ENCODE measurements at places on chromosomes 3 and 15.

- DNase-seq = peak; percentile 97
Measured at GRCh38 chr3:172129850-172130716, 90.7 kb downstream of the FNDC3B start.

GRCh38 chr3:179233043-179233442 is 17.9 kb downstream of the KCNMB3 start:
- no peak for DNase-seq

GRCh38 chr3:15631426-15632211 is 30.1 kb downstream of the BTD start:
- DNase-seq = no peak

- no peak for DNase-seq
Measured at GRCh38 chr15:51048308-51048707, 46.4 kb downstream of the TNFAIP8L3 start.

GRCh38 chr15:85374831-85375230 is 5.6 kb upstream of the AKAP13 start:
- DNase-seq = no peak

DNA sequence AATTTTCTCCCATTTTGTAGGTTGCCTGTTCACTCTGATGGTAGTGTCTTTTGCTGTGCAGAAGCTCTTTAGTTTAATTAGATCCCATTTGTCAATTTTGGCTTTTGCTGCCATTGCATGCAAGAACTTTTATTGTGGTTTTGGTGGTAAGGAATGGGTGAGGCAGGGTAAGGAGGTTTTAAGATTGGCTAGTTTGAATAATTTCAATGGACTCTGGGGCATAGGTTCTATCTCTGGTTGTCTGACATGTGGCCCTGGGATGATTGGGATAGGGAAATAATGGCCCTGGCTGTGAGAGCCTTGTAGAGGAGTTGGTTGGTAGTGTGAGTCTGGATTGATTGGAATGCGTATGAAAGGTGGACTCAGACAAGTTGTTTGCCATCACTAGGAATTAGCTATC is 38.0 kb downstream of the SEC22A start:
- DNase-seq = no peak

DNA sequence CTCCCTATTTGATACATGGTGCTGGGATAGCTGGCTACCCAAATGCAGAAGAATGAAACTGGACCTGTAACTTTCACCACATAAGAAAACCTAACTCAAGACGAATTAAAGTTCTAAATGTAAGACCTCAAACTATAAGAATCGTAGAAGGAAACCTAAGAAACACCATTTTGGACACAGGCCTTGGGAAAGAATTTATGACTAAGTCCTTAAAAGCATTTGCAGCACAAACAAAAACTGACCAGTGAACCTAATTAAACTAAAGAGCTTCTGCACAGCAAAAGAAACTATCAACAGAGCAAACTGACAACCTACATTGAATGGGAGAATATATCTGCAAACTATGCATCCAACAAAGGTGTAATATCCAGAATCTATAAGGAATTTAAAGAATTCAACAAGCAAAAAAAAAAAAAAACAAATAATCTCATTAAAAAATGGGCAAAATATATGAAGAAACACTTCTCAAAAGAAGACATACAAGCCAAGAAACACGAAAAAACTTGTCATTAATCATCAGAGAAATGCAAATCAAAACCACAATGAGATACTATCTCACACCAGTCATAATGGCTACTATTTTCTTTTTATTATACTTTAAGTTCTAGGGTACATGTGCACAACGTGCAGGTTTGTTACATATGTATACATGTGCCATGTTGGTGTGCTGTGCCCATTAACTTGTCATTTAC is 37.0 kb downstream of the HDGFL3 start:
- no peak for DNase-seq

DNA sequence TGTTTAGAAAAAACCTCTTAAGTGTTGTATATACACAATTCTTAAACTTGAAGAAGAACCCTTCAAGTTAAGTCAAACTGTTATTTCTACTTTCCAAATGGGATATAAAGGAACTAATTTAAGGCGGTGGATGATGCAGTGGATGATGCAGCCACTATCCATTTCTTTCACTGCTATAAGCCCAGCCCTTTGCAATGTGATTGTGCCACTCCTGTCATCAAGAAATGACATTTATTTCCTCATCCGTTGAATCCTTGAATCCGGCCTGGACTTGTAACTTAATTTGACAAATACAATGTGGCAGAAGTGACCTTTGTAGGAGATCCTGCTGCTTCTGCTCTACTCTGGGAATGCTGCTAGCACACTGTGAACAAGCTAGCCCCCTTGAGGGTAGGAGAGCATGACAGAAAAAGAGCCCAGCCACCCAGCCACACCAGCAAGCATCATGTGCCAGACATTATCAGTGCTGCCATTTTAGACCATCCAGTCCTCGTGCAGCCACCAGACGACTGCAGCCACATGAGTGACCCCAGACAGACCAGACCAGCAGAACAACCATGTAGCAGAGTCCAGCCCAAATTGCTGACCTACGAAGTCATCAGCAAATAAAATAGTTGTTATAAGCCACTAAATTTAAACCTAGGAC is 47.4 kb downstream of the UACA start:
- DNase-seq = no peak

DNA sequence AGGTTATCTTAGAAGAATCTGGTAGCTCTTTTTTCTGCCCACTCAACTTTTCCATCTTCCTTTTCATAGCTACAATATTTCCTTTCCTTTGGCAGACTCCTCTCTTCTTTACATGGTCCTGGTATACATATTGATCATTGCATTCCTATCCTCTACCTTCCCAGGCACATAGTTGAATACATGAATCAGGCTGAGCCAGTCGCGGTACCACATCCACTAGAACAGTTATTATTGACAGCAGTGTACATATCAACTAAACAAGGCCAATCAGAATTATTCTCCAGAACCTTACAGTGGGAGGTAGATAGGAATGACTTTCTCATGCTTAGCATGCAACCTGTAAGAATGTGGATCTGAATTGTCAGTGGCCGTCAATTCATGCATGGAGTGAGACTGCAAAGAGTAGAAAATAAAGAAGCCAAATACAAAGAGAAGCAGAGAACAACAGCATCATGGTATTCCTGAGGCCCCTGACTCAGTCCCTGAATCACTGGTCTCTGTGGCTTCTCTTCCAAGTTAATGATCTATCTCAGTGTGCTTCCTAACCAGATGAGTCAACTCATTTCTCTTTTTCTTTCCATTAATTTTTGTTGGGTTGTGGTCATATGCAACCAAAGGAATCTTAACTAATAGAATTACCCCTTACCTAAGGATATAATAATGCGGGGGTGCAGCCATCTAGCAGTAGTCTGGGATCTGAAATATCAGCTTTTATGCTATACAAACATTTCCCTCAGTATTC is 60.9 kb upstream of the DCBLD2 start:
- DNase-seq = no peak

GRCh38 chr15:67085237-67085817 is 19.9 kb downstream of the SMAD3 start:
- DNase-seq = no peak

GRCh38 chr3:98014268-98014585 is 20.9 kb downstream of the GABRR3 start:
- no peak for DNase-seq

- DNase-seq = no peak
Measured at GRCh38 chr3:108110934-108111333, 20.1 kb upstream of the CD47 start.

GRCh38 chr15:70351391-70351790 is 253.7 kb upstream of the TLE3 start:
- no peak for DNase-seq

- peak; percentile 98 for DNase-seq
Measured at GRCh38 chr3:129183569-129184395, at the start of gene CNBP. Gene CNBP, minus strand, starts transcription at chr3:129183896. Its CDS starts 12,139 bp downstream, at chr3:129171757.

DNA sequence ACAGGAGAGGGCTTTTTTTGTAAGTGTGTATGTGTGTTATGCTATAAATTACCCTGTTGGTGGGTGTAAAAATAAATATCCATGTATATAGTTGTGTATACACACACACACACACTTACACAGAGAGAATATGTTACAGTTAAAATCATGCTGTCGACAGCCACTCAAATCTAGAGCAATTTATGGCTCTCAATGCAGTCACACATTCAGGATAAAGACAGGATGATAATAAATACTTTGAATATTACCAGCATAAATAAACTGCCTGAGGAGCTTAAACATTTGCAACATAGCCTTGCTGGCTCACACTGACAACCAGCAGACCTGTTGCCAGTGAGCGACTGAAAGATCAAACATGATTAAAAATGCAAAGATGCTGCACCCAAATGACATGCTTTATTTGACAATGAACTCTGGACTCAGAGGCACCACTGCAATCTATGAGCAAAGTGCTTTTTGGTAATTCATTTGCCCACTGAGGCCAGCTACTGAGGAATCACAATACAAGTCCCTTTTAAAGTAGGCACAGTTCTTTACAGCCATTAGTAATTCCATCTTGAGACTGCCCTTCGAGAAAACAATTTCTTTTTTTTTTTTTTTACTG is 458.9 kb downstream of the FHIT start:
- DNase-seq = no peak

DNA sequence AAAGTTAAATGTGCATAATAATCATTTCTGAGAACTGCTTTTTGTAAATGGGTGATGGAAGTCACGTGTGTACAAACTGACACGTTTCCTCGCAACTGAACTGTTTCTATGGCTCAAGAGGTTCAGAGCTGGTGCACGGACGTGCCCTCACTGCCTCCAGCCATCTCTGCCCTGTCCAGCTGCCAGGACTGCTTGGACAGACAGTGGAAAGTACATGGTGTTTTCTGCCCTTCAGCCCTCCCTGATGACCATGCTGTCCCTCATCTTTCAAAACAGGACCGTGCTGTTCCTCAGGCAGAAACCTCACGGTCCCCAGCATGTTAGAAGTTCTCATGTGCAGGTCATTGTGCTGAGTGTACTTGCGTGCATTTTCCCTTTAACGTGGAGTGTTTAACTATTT is 38.7 kb downstream of the GJD2 start:
- DNase-seq = no peak

DNA sequence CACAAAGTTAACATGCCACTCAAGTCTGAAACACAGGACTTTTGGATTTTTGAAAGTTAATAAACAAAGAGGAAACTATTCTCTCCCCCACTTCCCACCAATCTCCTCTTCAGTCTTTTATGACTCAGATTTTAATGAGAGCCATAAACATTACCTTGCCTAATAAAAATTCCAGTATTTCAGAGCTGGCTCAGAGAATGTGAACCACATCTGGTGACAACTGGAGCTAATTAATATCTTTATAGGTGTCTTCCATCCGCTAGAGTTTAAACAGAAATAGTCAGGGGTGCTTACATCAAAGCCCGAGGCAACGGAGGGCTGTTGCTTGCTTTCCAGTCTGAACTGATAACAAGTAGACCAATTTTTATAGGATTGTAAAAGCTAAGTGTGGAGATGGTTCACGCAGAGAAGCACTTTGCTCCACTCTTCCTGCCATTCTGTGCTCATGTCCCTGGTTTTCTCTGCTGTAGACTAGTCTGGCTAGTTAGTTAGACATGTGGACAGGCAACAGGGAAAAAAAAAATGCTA is 363.6 kb downstream of the NR2F2 start:
- DNase-seq = no peak

- no peak for DNase-seq
Measured at GRCh38 chr15:39078026-39078425, 502.9 kb upstream of the THBS1 start.

DNA sequence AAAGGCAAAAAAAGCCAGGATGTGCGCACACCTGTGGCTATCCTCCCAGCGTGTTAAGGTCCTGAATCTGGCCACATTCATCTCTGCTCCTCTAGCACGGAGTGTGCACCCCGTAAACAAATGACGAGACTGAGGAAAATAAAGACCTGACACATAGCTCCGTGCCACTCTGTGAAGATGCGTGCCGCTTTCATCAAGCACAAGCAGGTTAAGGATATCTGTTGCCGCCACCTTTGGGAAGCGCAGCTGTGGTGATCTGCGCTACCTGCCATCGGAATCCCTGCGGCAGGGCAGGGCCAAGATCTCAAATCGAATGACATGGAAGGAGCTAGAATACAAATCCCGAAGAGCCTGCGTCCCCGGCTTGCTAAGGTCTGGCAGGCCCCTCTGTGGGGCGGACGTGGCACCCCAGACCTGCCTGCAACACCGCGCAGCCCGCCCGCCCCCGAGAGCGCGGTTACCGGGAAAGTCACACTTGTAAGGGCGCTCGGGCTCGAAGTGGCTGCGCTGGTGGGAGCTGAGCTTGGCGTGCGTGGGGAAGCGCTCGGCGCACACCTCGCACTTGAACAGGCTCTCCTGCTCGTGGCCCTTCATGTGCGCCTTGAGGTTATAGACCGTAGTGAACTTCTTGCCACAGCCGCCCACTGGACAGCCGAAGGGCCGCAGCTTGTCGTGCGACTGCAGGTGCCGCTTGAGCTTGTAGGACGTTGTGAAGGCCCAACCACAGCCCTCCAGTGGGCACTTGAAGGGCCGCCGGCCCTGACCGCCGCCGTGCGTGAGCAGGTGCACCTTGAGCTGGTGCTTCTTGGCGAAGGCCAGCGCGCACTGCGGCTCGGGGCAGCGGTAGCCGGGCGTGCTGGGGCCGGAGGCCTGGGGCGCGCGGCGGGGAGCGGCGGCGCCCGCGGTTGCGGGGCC is 936 bp downstream of the ZXDC start:
- DNase-seq = peak; percentile 86

- DNase-seq = no peak
Measured at GRCh38 chr3:60622349-60622748, 628.9 kb downstream of the FHIT start.

DNA sequence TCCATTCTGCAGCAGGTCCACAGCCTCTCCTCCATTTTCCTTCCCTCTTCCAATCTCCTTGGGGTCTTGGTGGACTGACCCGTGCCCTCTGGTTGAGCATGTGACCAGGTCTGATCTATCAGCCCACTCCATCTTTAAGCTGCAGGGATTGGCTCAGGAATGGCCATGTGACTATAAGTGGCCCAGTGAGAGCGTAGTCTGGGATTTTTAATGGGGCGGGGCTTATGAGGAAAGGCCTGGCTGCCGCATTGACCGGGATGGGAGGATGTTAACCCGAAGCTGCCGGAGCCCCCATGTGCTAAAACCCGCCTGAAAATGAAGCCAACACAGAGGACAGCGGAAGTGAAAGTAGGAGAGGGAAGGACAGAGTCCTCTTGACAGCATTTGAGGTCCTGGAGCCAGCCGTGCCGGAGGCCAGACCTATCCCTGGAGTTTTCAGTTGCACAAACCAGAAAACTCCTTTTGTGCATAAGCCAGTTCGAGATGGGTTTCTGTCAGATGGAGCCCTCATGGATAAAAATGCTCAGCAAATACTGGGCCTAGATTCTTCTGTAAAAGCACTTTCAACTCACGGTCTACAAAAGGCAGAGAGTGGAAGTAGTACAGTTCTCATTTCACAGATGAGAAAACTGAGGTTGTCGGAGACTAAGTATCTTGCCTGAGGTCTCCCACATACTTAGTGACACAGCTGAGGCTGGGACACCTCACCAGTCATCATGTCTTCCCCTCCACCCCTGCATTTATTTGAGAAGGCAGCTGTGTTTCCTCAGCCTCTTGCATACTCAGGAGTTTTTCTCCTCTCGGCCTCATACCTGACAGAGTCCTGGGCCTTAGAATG is 61.9 kb downstream of the ATP2B2 start:
- DNase-seq = no peak

- DNase-seq = no peak
Measured at GRCh38 chr15:92527197-92527596, 128.4 kb downstream of the FAM174B start.
